ENCODE measurements at places on chromosomes 7 and 10.

GRCh38 chr7:148726385-148726784 is 27.7 kb downstream of the CUL1 start:
- no peak for DNase-seq

DNA sequence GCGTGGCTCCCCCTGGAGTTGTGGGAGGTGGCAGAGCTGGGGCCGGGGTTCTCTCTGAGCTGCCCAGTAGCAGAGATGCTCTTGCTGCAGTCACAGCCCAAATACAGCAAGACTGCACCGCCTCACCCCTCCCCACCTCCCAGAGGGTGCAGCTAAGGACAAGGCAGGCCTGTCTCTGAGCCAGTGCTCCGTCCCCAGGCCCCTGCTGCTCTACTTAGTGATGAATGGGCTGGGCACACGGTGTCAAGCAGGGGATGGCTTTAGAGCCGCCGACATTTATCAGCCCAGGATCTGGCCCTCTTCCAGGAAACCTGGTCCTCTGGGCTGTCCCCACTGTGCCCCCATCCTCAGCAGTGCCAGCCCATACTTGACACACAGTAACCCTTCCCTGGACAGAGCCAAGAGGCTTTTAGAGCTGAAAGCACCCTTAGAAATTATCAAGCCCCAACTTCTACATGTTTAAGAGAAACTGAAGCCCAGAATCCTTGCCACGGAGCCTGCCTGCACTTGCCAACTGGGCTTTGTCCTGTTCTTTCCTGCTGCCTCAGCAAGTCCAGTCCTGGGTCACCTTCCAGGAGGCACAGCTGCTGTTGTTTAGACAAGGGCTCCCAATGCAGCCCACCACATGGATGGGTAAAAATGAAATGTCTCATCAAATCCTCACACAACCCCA is 137.1 kb upstream of the UNC5B start:
- DNase-seq = no peak

DNA sequence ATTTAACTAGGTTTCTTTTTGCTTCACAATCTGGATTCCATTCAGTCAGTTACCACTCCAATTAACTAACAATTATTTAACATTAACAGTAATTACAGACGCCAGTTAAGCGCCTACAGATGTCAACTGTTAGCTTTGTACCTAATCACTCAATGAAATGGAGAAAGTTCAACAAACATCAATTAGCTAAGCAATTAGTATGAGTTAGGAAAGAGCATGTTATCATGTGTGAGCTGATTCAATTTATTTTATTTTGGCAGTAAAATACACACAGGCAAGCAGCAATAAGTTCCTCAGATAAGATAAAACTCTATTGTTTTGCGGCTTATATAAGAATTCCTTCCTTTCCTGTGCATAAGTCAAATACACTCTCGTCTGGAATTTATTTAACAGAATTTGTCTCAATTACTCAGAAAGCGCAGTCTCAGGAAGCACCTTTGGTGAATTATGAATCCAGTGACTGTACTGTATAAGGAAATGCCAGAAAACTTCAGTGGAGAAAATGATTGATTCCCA is 427.1 kb upstream of the GALNT17 start:
- no peak for DNase-seq

DNA sequence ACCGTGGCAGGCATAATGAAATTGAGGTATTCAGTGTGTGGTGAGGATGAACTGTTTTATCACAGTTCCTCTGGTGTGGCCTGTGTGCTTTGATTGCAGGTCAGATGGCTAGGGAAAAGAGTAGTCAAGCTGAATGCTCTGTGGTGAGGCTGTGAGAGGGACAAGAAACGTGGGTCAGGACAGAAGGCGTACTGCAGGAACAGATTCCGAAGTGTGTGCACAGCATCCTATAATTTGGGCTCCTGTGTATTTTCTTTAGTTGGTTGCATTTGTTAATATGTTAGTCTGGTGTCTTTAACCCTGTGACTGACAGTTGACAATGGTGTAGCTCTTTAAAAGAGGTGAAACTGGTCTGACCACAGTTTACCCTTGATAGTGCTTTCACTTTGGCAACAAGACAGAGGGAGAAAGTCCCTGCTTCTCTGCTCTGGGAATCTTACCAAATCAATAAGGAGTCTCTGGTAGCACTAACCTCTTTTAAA is 76.5 kb downstream of the AUTS2 start:
- DNase-seq = peak; percentile 73

DNA sequence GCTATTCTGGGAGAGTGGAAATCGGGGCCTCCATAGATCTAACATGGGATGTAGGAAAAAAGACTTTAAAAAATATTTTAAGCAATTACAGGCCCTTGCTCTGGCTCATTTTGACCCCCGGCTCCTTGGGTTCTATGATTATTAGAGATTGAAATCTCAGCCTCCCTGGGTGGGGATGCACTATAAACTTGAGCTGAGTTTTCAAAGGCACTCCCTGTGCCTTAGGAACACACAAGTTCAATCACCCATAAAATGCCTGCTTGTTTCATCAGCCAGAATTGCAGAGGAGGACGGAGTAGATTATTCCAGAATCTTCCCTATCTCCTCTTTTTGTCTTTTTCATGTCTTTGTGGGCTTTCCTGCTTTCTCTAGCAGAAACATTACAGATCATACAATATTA is 145.4 kb downstream of the CUBN start:
- DNase-seq = no peak

DNA sequence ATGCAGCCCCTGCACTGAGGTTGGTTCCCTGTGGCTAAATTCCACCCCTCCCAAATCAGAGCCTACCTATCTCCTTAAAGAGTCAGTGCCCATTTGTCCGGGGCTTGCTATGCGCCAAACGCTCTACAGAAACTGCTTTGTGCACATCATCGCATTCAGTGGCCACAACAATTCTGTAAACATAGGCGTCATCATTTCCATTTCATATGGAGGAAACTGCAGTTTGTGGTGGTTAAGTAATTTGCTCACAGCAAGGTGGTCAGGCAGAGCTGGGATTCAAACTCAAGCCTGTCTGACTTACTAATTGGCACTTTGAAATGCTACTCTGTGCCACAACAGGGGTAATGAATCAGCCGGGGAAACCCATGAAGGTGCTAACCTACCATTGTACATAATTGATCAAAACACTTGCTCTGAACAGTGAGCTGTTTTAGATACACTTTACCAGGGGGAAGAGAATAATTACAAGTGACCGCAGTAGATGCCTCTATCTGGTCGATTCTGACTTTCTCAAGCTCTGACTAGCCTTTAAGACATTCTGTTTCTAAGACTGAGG is 775.5 kb downstream of the LRMDA start:
- DNase-seq = no peak

GRCh38 chr10:125756196-125756595 is 19.4 kb downstream of the MMP21 start:
- DNase-seq = no peak

DNA sequence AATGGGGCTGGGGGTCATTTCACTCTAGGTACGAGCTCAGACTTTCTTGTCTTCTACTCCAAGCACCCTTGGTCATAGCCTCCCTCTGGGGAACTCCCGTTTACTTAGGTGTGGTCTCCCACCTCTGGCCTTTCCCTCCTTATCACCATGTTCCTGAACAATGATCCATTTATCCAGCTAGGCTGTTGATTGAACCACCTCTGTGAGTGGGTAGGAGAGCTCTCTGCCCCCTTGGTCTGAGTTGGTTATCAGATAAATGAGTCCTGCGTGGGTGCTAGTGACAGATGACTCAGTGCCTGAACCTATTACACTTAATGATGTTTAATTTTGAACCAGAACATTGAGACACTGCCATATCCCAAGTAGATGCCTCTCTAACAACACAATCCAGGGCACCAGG is 9.4 kb downstream of the BLNK start:
- DNase-seq = no peak

GRCh38 chr7:98729121-98729520 is 112.0 kb downstream of the NPTX2 start:
- no peak for DNase-seq

DNA sequence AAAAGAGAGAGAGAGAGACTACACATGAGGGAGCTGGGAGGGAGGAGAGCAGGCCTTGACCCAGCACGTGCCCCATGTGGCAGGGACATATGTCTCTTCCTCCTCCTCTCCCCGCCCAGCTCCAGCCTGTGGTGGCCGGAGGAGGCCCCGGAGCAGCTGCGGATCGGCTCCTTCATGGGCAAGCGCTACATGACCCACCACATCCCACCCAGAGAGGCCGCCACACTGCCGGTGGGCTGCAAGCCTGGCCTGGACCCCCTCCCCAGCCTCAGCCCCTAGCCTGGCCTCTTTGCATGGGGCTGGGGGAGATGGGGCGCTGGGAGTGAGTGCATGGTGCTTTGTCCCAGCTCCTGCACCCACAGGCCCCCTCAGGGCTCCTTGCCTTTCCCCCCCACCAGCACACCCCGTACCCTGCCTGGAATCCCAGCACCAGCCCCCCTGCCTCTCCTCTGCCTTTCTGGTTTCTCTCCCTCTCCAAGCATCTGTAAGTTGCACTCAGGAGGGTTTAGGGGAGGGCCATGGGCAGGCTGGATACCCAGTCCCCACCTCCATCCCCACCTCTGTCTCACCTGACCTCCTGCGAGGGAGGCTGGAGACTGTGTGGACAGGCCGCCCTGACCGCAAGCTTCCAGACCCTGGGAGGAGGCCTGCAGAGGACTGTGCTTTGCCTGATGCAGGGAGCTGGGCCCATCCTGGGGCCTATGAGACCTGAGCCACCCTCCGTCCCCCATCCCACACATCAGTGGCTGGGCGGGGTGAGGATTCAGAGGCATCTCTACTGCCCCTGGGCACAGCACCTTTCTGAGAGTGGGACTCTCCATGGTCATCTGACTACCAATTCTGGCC is 4.8 kb downstream of the UPK3B start:
- no peak for DNase-seq

- no peak for DNase-seq
These were observed 38.3 kb upstream of the CDCA7L start for GRCh38 chr7:21984042-21984441.

DNA sequence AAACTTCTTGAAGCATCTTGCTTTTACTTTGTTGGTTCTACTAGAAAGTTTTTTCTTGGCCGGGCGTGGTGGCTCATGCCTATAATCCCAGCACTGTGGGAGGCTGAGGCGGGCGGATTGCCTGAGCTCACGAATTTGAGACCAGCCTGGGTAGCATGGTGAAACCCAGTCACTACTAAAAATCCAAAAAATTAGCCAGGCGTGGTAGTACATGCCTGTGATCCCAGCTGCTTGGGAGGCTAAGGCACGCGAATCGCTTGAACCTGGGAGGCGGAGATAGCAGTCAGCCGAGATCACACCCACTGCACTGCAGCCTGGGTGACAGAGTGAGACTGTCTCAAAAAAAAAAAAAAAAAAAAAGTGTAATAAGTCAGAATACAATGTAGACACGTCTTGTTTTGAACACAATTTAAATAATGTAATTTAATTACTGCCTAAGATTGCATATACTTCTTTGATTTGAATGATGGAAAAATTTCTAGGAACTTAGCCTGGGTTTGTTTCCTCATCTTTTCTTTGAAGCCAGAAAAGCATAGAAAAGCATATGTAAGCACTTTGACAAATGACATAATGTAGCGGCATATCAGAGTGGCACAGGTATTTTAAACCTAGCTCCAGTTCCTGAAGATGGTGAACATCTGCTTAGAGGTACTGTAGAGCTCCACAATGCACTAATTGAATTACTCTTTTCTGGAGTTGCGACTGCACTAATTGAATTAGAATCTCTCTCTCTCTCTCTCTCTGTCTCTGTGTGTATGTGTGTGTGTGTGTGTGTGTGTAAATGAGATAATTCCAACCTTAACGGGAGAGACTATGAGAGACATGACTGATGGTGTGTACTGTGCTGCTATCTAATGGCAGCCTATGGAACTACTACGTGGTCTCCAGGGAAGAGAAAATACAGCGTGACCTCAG is 87.8 kb downstream of the BTRC start:
- peak; percentile 65 for DNase-seq

GRCh38 chr7:30795161-30795948 is 24.1 kb downstream of the MINDY4 start:
- DNase-seq = no peak

- DNase-seq = no peak
These were observed 272.3 kb upstream of the SEMA3C start for GRCh38 chr7:81190997-81191768.

- DNase-seq = peak; percentile 88
These were observed at the start of gene IL15RA for GRCh38 chr10:5977471-5978229. Gene IL15RA (minus strand): TSS chr10:5977543. CDS start chr10:5977492, 51 bp downstream.

DNA sequence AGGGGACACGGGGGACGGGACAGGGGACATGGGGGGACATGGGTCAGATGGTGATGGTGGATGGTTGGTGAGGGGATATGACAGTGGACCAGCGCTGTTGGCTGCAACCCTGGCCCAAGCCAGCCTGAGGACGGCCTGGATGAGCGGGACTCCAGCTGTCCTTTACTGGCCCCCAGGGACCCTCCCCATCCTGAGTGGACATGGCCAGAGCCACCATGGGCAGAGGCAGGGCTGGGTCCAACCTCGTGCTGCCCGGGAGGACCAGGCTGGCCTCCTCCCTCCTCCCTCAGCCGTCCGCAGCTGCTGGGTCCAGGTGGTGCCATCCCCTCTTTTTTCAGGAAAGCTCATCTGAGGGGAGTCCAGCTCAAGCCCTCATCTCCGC is 30.4 kb downstream of the GET4 start:
- DNase-seq = no peak

GRCh38 chr7:144137501-144137900 is 14.5 kb downstream of the OR2A14 start:
- DNase-seq = no peak

- no peak for DNase-seq
These were observed 331.5 kb upstream of the NPVF start for GRCh38 chr7:25559581-25560367.

GRCh38 chr7:28318101-28318762 is 94.1 kb upstream of the CREB5 start:
- no peak for DNase-seq

- DNase-seq = peak; percentile 77
These were observed 69.5 kb upstream of the ZNF438 start for GRCh38 chr10:31101123-31101522.

- DNase-seq = no peak
These were observed 1.9 kb downstream of the CALHM2 start for GRCh38 chr10:103450201-103450695.

DNA sequence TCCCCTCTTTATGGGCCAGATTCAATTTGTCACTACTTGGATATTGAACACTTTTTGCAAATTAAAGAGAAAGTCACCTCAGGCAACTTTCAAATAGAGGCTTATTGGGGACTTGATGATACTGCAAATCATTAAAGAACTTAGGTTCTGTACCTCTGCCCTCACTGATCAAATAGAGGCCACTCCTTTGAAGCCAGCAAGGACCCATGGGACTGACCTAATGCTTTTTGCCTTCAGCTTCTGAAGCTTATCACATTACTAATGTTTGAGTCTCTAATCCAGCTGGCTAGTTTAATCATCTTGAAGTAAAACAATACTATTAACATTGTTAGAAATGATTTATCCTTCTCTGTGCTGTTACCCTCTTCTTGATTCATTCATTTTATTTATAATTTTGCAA is 93.0 kb upstream of the ZNF800 start:
- DNase-seq = no peak
